ENCODE measurements at places on chromosomes 7 and 10. TPM values are rescaled to one million over a fixed set of nuclear protein-coding genes. Genes with fewer than 3 reads are reported as not detected.

The STOX1 gene
- total RNA-seq = 5.9 TPM

DNA sequence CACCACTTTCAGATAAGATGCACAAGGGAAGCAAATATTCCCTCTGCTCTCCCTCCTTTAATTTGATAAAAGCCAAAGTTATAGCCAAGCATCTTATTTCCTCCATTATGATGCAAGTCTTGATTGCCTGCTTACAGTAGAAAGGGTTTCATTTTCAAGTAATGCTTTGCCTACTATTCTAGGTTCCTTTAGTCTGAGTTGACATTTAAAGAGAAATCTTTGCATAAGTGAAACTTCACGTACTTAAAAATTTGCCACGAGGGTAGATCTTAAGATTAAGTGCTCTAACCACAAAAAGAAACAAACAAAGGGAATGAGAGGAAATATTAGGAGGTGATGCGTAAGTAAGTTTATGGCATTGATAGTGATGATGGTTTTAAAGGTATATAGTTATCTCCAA is 78.1 kb upstream of the VWDE start:
- H3K36me3 ChIP-seq = no peaks in the 10 kb centered on the region
- DNase-seq = no peak
- H3K27me3 ChIP-seq = no peaks in the 10 kb centered on the region
- no peak overlapping the region for H3K4me3 ChIP-seq
- no peaks in the 10 kb centered on the region for H3K4me1 ChIP-seq
- H3K27ac ChIP-seq = no peak overlapping the region

DNA sequence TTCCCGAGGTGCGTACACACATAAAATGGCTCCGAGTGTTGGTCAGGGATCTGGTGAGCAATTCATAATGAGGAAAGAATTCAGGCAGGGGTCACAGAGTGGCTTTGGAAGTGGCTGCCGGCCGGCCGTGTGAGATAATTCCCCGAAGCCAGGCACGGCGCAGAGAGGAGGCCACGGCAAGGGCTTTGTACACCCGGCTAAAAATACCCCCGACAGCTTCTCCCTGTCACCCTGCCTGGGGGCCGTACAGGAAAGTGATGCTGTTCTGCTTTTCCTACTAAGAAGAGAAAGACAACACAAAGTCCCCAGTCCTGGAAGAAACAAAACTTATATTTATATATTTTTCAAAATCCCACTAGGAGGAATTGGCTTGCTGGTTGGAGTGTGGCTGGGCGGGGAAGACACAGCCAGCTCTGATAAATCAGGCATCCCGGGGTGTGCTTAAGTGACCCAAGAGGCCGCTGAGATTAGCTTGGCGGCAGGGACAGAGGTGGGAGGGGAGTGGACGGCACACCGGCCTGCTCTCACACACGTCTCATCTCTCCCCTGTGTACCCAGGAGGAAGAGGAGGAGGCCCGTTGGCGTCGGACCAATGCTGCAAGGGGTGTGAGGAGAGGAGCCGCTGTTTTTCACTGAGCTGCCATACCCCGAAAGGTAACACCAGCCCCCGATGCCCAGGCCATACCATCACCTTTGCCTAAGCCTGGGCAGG is 70.5 kb downstream of the ZMIZ1 start:
- peaks cover 3% of the 10 kb centered on the region for H3K4me1 ChIP-seq
- H3K27ac ChIP-seq = no peak overlapping the region
- H3K27me3 ChIP-seq = no peaks in the 10 kb centered on the region
- DNase-seq = no peak
- no peak overlapping the region for H3K4me3 ChIP-seq

The SLC16A9 gene
- 5.9 TPM for total RNA-seq

DNA sequence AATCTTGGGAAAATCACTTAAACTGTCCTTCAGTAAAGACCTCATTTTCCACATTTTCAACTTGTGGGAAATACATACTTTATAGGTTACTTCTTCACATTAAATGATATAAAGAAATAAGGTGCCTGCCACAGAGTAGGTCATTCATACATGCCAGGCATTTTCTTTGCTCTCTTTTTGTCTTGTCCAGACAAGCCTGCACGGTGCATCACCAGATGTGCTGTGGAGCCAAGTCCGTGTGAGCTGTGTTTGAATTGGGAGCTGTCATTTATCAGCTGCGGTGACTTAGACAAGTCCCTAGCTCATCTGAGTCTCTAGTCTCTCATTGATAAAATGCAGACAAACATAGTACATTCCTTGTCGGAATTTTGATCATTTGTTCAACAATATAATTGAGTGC is 432.9 kb downstream of the SORCS3 start:
- H3K4me3 ChIP-seq = no peak overlapping the region
- H3K27ac ChIP-seq = no peak overlapping the region
- no peak for DNase-seq
- H3K4me1 ChIP-seq = no peaks in the 10 kb centered on the region
- peaks cover 11% of the 10 kb centered on the region for H3K27me3 ChIP-seq
- H3K36me3 ChIP-seq = no peaks in the 10 kb centered on the region

The FKBP6 gene
- not detected for total RNA-seq

DNA sequence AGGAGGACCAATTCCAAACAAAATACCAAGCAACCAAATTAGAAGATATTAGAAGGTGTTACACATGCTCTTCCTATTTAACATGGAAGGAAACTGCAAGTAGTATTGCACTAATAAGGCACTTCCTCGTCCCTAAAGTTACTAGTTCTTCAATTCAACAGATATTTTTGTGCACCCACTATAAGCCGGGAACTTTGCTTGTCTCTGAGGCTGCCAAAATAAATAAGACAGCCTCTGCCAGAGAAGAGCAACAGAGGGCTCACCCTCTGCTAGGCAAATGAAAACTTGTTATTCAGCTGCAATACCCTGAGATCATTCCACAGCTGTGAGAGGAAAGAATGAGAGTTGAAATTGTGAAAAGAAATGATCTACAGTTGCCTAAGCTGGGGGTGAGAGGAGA is 37.4 kb upstream of the GSAP start:
- H3K36me3 ChIP-seq = no peaks in the 10 kb centered on the region
- no peaks in the 10 kb centered on the region for H3K27me3 ChIP-seq
- no peak overlapping the region for H3K27ac ChIP-seq
- DNase-seq = no peak
- H3K4me3 ChIP-seq = no peak overlapping the region
- H3K4me1 ChIP-seq = no peaks in the 10 kb centered on the region

The NUPR2 gene
- not detected for total RNA-seq

DNA sequence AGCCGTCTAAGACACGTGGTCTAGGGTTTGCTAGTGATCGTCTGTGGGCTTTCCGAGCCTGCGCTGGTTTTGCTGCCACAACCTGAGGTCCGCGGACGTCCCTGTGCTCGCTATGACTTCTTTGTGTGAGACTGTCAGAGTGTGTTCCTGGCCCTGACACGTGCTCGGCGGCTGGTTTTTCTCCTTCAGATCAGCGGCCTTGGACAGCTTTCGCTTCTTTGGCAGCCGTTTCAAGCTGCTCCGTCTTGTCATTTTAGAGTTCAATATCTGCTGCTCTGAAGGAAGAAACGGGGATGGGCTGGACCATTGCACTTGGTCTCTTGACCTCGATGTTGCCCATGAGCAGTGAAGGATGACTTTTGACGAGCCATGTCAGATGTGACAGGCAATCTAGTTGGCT is 147.3 kb downstream of the MGMT start:
- DNase-seq = no peak
- H3K27me3 ChIP-seq = no peaks in the 10 kb centered on the region
- H3K4me1 ChIP-seq = no peaks in the 10 kb centered on the region
- no peak overlapping the region for H3K27ac ChIP-seq
- no peaks in the 10 kb centered on the region for H3K36me3 ChIP-seq

GRCh38 chr7:5381071-5381772 is 42.4 kb downstream of the TNRC18 start:
- no peaks in the 10 kb centered on the region for H3K36me3 ChIP-seq
- no peaks in the 10 kb centered on the region for H3K4me1 ChIP-seq
- no peaks in the 10 kb centered on the region for H3K27me3 ChIP-seq
- no peak overlapping the region for H3K4me3 ChIP-seq

- H3K27me3 ChIP-seq = no peaks in the 10 kb centered on the region
- no peaks in the 10 kb centered on the region for H3K4me1 ChIP-seq
- DNase-seq = no peak
- H3K36me3 ChIP-seq = no peaks in the 10 kb centered on the region
- no peak overlapping the region for H3K27ac ChIP-seq
- H3K4me3 ChIP-seq = no peak overlapping the region
These were observed 26.9 kb downstream of the BLVRA start for GRCh38 chr7:43785420-43785819.

DNA sequence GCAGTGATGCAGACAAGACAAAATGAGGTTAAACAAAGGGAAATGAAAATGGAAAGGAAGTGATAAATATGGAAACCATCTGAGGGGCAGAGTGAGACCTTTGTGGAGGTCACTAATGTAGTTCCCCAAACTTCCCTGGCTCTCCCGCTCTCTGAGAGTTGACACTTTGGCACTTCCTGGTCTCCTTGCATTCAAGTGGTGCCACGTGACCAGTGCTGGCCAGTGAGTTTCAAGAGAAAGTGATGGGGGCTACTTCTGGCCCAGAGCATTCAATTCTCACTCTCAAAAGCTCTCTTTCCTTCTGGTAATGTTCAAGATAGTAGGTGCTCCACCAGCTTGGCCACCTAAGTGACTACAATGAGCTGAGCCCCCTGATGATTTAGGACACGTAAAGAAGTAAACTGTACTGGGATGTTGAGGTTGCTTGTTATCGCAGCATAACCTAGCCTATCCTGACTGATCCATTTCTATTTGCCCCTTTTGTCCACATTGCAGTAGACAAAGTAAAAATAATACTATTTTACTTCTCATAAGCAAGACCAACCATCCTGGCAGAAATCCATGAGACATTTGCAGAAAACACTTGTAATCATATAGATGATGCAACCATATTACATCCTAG is 242.0 kb upstream of the YAE1 start:
- DNase-seq = no peak
- H3K27ac ChIP-seq = no peak overlapping the region
- H3K4me3 ChIP-seq = no peak overlapping the region
- H3K4me1 ChIP-seq = no peaks in the 10 kb centered on the region
- H3K36me3 ChIP-seq = no peaks in the 10 kb centered on the region

DNA sequence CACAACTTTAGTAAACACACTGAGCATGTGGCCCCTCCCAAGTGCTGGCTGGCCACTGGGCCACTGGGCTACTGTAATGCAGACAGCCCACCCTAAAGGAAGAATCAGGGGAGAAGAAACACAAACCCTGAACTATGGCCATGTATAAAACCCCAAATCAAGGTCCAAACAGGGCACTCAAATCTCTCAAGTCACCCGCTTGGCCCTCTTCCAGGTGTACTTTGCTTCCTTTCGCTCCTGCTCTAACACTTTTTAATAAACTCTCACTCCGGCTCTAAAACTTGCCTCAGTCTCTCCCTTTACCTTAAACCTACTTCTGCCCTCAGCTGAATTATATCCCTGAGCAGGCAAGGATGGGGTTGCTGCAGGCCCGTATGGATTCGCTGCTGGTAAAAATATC is 72.6 kb downstream of the TPK1 start:
- no peaks in the 10 kb centered on the region for H3K4me1 ChIP-seq
- H3K36me3 ChIP-seq = no peaks in the 10 kb centered on the region
- H3K27me3 ChIP-seq = no peaks in the 10 kb centered on the region
- H3K27ac ChIP-seq = no peak overlapping the region
- no peak for DNase-seq
- no peak overlapping the region for H3K4me3 ChIP-seq

- H3K36me3 ChIP-seq = no peaks in the 10 kb centered on the region
- H3K4me1 ChIP-seq = peaks cover 3% of the 10 kb centered on the region
- no peak for DNase-seq
- no peak overlapping the region for H3K4me3 ChIP-seq
- H3K27me3 ChIP-seq = no peaks in the 10 kb centered on the region
These were observed 10.9 kb downstream of the PAPSS2 start for GRCh38 chr10:87670586-87670985.

- no peak overlapping the region for H3K27ac ChIP-seq
- DNase-seq = no peak
- no peaks in the 10 kb centered on the region for H3K36me3 ChIP-seq
- no peak overlapping the region for H3K4me3 ChIP-seq
- no peaks in the 10 kb centered on the region for H3K27me3 ChIP-seq
- no peaks in the 10 kb centered on the region for H3K4me1 ChIP-seq
These were observed 1221.5 kb upstream of the SORCS1 start for GRCh38 chr10:108385963-108386362.

- H3K27ac ChIP-seq = peak overlapping the region; percentile 64
- H3K4me1 ChIP-seq = peaks cover 18% of the 10 kb centered on the region
- DNase-seq = peak; percentile 27
- no peaks in the 10 kb centered on the region for H3K27me3 ChIP-seq
- H3K4me3 ChIP-seq = peak overlapping the region; percentile 90
- no peaks in the 10 kb centered on the region for H3K36me3 ChIP-seq
These were observed 650 bp downstream of the UBE2D1 start for GRCh38 chr10:58335306-58336005.

DNA sequence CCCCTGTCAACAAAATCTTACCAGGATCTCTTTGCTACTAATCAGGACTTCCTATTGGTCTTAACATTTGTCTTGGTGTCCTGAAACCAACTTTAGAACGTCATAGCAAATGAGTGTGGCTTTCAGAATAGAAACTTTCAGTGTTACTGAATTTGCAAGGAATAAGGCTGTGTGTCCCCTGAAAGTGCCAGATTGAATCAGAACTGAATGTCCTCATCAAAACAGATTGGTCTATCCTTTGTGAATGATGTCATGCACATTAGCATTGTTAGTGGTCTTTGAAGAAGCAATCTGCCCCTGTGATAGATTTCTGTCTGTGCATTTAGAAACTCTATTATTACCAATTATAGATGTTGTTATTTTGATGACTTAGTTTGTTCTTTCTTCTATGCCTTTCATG is 119.9 kb downstream of the AGMO start:
- no peaks in the 10 kb centered on the region for H3K36me3 ChIP-seq
- H3K27ac ChIP-seq = no peak overlapping the region
- DNase-seq = no peak
- no peak overlapping the region for H3K4me3 ChIP-seq
- no peaks in the 10 kb centered on the region for H3K4me1 ChIP-seq

The PLPP4 gene
- total RNA-seq = not detected

DNA sequence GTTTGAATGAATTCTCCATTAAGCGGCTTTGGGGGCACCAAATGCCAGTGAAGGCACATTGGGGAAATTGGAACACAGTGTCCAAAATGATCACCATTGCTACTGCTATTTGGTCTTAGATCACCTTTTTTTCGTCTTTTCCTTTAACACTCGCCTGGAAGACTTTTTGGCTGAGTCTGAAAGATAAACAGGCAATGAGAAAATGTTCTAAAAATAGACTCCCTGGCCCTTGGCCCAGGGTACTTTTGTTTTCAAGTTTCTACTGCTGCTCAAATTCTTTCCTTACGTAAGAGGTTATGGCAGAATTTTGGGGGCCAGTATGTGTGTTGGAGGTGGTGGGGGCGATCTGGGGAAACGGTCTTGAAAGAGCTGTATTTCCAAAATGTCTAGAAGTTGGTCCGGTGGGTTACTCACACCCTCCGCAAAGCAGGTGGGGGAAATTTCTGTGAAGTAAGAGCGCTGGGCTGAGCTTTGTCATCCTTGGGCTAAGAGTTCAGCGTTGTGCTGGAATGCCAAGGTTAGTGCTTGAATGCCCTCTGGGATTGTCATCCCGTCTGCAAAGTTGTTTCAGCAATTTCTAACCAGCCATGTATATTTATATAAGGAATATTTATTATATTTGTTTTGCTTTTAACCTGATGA is 1.3 kb upstream of the ITPRIP start:
- H3K27ac ChIP-seq = peak overlapping the region; percentile 85
- no peaks in the 10 kb centered on the region for H3K27me3 ChIP-seq
- H3K36me3 ChIP-seq = no peaks in the 10 kb centered on the region
- DNase-seq = no peak
- H3K4me1 ChIP-seq = peaks cover 48% of the 10 kb centered on the region

- H3K27ac ChIP-seq = no peak overlapping the region
- no peak for DNase-seq
- no peak overlapping the region for H3K4me3 ChIP-seq
- no peaks in the 10 kb centered on the region for H3K27me3 ChIP-seq
These were observed 777.4 kb downstream of the SORCS1 start for GRCh38 chr10:106387063-106387462.
